Gastroesophageal sphincter (tissue), 4 donors: ENCODE measurements at places on chromosomes 2 and 18. TPM values are rescaled to one million over a fixed set of nuclear protein-coding genes. Genes with fewer than 3 reads are reported as not detected.

MSH2 gene
- total RNA-seq: 9.7 TPM

- no peak for ATAC-seq
Measured at GRCh38 chr18:68839701-68840100, 41.8 kb downstream of the CCDC102B start.

DNA sequence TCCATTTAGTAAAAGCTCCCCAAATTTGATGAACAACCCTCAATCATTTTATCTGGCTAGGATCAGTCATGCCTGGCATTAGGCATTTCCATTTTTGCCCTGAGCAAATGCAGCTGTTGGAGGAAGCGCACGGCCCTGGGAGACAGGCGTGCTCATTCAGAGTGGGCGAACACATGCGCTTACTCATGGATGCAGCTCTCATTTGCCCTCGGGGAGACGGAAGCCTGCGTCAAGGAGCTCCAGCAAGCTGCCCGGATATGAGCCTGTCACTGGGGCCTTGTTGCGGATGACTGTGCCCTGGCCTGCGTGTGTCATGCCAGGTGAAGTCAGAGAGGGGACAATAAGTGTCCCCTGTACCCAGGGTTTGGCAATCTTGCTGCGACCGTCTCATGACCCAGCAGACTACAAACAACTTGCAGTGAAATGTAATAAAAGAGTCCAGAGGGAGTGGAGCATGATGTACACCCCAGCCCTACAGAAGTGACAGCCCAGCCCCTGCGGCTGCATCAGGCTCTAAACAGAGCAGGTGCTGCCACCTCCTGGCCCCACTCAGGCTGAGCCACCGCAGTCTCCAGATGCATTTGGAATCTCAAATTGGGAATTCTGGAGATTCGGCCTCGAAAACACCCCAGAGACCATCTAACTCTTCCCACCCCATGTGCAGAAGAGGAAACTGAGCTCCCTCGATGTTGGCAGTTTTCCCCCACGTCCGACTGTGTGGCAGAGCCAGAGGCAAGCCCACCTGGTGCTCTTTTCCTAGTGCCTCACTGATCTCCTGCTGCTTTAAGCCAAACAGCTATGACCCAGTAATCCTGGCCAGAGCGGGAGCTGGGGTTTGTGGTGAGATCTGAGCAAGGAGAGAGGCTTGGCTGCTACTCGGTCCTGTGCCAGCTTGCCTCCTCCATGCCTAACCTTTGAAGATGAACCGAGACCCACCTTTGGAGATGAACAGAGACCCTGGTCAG is 105.0 kb upstream of the ALK start:
- peak; percentile 25 for ATAC-seq

DNA sequence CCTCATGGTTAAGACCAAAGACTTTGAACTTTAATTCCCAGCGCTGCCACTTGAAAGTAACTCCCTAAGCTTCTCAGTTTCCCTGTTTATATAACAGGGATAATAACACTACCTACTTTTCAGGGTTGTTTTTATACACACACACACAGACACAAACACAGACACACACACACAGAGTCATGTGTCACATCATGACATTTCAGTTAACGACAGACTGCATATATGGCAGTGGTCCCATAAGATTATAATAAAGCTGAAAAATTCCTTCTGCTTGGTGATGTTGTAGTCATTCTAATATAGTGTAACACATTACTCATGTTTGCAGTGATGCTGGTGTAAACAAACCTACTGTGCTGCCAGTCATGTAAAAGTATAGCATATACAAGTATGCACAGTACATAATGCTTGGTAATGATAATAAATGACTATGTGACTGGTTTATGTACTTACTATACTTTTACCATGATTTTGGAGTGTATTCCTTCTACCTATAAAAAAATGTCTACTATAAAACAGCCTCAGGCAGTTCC is 89.2 kb upstream of the ITGA4 start:
- no peak for ATAC-seq

SERPINB13 gene
- 0.13 TPM for total RNA-seq

DNA sequence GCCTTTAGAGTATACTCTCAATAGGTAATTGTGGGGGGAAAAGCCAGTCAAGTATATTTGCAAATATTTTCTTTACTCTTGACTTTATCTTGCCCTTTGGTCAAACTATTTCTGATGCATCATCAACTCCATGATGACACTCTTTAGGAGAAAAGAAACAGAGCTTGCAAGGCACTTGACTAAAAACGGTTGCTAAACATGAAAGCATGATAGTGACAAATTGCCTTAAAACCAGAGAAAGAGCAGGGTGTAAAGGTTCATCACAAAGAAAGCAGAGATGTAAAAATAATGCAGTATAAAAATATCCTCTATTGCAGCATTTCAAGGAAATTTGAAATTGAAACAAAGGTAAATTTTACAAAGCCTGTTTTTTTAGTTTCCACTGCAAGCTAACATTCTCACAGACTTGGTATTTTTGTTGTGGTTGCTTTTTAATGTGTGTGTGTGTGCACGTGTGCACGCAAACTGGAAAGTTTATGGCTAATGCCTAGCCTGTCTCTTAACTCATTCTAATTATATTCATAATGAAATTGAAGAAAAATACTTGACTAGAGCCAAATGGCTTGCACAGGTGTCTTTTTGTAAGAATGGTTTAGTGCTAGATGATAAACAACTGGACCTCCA is 503.6 kb downstream of the ARHGAP15 start:
- no peak for ATAC-seq

DNA sequence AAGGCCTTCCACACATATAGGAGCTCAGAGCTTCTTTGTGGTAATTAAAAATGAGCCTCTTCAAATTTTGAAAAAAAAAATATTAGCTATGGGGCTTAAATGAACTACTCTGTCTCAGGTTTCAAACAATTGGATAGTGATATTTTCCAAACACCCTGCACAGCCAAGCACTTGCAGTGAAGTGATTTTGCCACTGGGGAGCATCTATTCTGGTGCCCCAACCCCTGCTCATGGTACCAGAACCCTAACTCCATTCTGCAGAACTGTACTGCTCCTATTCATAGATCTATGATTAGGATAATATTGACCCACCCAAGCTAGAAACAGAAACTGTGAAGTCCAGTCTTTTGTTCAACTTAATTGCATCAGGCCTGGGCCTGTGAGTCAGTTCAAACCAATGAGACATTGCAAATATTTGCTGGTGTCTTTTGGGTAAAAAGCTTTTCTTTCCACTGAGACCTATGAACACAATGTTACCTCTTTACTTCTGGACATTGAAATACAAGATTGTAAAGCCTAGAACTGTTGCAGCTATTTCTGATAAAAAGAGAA is 324.0 kb downstream of the GALNT13 start:
- ATAC-seq: no peak

GRCh38 chr2:74440378-74441169 is 1.2 kb downstream of the RTKN start:
- ATAC-seq: peak; percentile 95

DNA sequence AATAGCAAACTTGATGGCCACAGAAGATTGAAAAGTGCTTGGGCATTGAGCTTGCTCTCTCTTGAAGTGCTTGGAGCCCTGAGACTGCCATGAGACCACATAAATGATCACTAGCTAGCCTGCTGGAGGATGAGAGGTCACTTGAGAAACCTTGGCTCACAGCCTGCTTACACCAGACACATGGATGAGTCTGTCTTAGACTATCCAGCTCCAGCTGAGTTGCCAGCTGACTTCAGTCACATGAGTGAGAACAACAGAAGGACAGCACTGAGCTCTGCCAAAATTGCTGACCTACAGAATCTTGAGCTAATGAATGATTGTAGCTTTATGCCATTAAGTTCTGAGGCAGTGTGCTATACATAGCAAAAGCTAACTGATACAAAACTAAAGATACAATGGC is 18.1 kb downstream of the NABP1 start:
- peak; percentile 57 for ATAC-seq

KATNAL2 gene
- total RNA-seq: 0.89 TPM

- peak; percentile 99 for ATAC-seq
Measured at GRCh38 chr2:112764071-112765044, at the start of gene CKAP2L. Gene CKAP2L (minus strand): TSS chr2:112764609. CDS start chr2:112764598, 11 bp downstream.

LBX2 gene
- 0.40 TPM for total RNA-seq

SNX17 gene
- 104 TPM for total RNA-seq

- no peak for ATAC-seq
Measured at GRCh38 chr2:7633566-7634153, 716.4 kb downstream of the RNF144A start.

MSTN gene
- total RNA-seq: 0.31 TPM

DNA sequence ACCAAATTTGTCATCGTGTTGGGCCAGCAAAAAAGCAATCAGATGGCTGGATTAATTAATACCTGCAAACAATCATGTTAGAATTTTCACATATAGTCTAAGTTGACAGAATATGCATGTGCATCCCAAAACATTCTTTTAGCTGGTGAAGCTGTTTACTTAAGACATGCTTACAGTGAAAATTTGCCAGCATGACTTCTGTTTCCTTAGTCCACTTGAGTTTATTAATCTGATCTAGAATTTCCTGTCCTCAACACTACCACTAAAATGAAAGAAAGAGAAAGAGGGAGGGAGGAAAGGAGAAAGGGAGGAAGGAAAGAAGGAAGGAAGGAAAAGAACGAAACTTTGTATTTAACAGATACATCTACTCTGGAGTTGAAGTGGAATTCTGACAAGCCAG is 2109.9 kb upstream of the PIK3C3 start:
- ATAC-seq: no peak

MATN3 gene
- 1.0 TPM for total RNA-seq

DNA sequence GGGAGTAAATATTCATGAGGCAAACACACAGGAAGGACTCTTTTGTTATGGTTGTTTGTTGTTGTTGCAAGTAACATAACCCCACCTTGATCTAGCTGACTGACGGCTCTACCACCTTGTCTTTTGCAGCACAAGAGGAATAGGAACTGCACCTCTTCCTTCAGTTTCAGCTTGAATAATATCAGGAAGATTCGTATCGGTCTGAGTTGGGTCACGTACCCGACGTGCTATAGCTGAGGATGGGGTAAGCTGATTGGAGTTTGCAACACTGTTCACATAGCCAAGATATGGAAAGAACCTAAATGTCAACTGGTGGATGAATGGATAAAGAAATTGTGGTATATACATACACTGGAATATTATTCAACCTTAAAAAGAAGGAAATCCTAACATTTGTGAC is 14.5 kb upstream of the IL1RN start:
- no peak for ATAC-seq

GRCh38 chr2:214052235-214052634 is 358.6 kb upstream of the VWC2L start:
- no peak for ATAC-seq

DNA sequence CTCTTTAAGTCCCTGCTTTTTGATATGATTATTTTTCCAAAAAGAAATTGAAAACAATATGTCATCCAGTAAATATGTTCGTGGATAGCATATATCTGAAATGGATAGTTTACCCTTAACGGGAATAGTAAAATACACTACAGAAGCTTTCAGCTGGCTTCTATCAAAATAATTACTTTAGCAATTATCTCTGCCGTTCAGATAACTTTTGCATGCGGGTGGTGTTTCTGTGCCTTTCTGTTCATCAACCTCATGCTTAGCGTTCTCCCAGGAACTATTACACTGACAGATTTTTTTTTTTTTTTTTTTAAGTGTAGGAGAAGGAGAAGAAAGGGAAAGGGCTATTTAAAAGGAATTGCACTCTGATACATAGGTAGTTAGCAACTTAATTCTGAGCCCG is 53.6 kb downstream of the TSHZ1 start:
- ATAC-seq: no peak

GRCh38 chr2:46300406-46300832 is 3.2 kb downstream of the EPAS1 start:
- no peak for ATAC-seq

GRCh38 chr2:226664140-226664539 is 135.5 kb downstream of the IRS1 start:
- ATAC-seq: no peak

GRCh38 chr2:101395545-101396315 is 8.4 kb upstream of the CREG2 start:
- no peak for ATAC-seq
